CD4-positive, CD25-positive, alpha-beta regulatory T cell (primary cell): ENCODE measurements at places on chromosomes 2 and 18. TPM values are rescaled to one million over a fixed set of nuclear protein-coding genes. Genes with fewer than 3 reads are reported as not detected.
A peak's percentile ranks its signal among the peaks of the same experiment; 100 is the strongest.

The REG3G gene
- not detected for total RNA-seq

The SERPINB8 gene
- 13.5 TPM for total RNA-seq

The LINC00305 gene
- total RNA-seq, result not detected

The STON1 gene
- total RNA-seq, result 3.4 TPM

The TFCP2L1 gene
- 0.05 TPM for total RNA-seq

The TLX2 gene
- not detected for total RNA-seq

The SGPP2 gene
- total RNA-seq, result 8.3 TPM

The WIPF1 gene
- 473 TPM for total RNA-seq

The TOGARAM2 gene
- total RNA-seq, result 9.3 TPM

GRCh38 chr2:150532879-150533278, 45.4 kb upstream of the RND3 start:
- DNase-seq, result no peak

GRCh38 chr2:98693477-98693876, 37.5 kb downstream of the MGAT4A start:
- no peak for DNase-seq

GRCh38 chr2:153110486-153110885, 368.1 kb downstream of the RPRM start:
- DNase-seq, result no peak

DNA sequence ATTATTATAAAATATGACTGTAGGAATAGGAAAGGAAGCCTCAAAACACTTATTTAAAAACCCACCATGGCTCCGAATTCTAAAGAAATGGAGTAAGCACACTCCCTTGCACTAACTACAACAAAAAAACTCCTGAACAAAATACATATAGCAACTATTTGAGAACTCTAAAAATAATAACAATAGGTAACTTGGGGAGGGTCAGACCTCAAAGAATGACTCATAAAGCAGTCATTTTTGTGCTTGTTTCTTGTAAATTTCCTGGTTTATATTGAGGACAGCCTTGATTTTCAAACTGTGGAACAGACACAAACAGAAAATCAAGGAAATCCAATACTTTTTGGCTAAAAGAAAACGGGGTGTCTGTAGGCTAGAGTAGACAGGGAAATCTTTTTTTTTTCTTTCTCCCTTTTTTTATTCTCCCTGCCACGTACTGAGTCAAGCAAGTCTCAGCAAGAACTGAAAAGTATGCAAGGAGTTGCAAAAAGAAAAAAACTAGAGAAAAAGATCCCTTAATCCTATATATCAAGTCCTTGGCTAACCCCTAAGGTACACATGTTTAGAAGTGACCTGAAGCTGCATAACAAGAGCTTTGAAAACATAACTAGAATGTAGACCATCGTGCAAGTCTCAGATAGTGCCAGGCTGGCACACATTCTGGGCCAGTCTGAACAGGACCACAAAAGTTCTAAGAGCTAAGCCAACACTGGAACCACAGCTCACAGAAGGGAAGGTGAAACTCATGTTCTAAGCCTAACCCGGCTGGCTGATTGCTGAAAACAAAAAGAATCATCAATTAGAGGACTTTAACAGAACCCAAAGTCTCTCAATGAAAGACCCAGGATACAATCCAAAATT, 403.1 kb upstream of the LYPD1 start:
- no peak for DNase-seq

DNA sequence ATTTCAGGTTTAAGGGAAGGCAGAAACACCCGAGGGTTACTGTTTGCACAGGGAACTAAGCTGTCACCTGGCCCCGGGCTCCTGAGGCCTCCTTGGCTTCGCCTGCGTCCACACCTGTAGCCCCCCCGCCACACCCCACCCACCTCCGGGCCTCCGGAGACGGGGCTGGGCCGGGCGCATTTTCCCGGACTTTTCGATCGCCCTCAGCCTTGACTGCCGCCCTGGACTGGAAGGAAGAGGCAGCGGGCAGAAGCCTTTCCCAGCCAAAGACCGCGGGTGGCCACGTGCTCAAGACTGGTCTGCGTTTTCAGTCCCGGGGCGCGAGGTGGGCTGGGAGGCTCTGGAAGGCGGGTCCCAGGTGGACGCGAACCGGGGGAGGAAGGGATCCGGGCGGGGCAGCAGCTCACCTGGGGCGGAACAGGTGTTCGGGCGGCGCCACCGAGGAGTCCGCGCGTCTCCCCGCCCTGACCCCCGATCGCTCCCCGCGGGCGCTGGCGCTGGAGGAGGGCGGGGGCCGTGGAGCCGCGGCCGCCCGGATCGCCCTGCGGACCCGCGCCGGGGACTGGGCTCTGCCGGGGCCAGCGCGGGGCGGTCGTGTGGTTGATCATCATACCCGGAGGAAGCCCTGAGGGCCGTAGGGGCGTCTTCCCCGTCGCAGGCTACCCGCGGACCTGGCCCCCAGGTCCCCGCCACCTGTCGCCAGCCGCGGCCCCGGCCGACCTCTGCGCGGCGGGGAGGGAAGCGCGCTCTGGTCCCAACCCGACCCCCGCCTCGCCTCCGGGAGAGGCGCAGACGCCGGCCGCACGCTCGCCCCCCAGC, 3.2 kb downstream of the ID2 start:
- DNase-seq, result peak; percentile 22

GRCh38 chr2:119025013-119025412, 83.0 kb downstream of the MARCO start:
- DNase-seq, result no peak

GRCh38 chr2:46489423-46490174, 10.2 kb downstream of the TMEM247 start:
- no peak for DNase-seq

GRCh38 chr18:24809173-24809950, 348.9 kb downstream of the HRH4 start:
- no peak for DNase-seq

DNA sequence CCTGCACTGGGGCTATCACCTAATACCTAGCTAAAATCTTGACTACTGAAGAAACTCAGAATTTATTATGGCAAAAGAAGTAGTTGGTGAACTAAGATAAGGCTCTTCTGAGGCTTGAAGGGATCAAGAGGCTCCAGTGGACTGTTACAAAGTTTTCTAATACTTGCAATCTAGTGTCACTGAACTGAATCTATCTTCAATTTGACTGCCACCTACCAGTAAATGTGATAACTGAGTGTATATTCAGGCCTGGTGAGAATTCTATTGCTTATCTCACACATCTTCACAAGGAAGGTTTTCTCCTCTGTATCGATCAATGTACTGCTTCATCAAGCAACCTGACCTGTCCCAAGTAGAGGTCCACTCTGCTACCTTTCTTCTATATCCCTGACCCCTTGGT, 40.8 kb downstream of the DARS1 start:
- DNase-seq, result no peak

DNA sequence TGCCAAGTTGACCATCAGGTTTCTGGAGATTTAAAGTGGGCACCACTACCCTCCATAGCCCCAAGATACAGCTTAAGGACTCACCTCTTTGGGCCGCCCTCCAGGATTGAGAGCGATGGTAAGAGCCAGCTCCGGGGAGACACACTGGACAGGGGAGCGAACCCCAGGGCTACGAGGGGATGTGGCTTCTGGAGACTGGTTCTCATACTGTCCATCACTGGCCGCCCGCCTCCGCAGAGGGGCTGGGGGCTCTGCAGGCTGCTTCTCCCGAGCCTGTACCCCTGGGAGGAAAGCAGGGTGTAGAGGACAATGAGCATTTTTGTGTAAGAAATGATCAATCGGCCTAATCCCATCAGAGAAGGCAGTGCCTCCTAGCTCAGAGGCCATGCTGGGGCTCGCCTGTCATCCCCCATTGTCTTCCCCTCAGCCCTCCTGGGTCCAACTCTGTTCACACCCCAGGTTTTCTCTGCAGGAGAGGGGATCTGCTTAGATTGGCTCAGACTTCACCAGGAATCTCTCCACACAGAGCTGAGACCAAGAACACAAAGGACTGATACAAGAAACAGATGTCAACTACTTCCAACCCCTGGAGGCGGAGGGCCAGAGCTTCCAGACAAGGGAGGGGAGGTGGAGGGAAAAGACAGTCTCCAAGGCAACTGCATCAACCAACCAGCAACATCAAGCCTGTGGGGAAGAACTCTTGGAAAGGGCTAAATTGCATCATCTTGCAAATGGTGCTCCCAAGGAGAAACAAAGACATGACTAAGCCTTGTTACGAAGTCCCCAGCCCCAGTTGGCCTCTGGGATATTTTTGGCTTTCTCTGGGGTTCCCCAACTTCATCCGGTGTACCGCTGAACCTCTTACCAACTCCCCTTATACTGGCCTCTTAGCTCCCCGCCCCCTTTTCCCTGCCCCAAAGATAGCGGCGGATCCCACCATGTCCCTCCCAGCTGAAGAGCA, 166.6 kb downstream of the TNS1 start:
- no peak for DNase-seq

GRCh38 chr18:56188529-56189275, 449.7 kb downstream of the TXNL1 start:
- no peak for DNase-seq

GRCh38 chr2:188291142-188291616, 495 bp upstream of the GULP1 start:
- DNase-seq, result no peak

DNA sequence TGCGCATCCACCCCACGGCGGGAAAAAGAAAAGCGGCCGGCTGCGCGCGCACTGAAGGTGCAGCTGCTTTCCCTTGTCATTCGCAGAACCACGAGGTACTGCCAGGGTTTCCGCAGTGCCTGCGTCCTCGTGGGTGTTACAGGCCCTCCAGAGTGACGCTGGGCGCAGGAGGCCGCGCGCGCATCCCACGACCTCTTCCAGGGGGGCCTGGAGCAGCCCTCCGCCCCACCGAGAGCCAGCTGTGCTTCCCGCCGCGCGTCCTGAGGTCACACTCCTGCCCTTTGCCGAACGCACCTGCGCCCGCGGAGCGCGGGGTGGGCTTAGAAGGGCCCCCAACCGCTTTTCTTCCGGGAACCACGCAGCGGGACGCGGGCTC, 378 bp upstream of the IAH1 start:
- peak; percentile 59 for DNase-seq

DNA sequence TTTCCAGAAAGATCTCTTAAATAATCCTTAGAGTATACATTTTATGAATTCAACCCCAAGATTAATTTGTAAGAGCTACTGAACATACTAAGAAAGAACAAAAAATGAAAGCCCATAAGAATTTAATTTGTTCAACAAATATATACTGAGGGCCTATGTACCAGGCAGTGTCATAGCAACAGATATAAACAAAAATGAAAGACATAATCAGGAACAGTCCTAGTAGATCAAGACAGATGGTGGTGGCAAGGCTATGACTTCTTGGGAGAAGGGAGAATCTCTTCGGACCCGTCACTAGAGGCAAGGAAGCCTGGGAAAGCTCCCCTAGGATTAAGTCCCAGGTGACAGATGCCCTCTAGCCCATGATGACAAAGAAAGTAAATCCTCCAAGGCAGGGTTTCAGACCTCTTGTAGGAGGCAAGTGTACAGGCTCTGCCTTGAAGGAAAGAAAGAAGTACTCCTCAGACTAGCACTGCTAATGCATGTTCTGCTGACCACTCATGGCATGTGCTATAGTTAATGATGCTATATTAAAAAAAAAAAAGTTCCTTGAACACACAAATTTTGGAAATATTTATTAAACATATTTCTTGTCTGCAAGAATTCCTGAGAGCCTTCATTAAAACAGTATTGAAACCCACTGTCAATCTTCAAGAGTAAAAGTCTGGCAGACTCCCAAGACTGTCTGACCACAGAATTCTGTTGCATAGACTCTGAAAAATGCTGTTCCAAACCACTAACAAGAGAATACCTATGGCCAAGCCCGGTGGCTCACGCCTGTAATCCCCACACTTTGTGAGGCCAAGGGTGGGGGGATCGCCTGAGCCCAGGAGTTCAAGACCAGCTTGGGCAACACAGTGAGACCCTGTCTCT, 31.5 kb downstream of the NOL10 start:
- DNase-seq, result no peak

GRCh38 chr2:108171657-108172056, 68.1 kb upstream of the SULT1C3 start:
- no peak for DNase-seq

DNA sequence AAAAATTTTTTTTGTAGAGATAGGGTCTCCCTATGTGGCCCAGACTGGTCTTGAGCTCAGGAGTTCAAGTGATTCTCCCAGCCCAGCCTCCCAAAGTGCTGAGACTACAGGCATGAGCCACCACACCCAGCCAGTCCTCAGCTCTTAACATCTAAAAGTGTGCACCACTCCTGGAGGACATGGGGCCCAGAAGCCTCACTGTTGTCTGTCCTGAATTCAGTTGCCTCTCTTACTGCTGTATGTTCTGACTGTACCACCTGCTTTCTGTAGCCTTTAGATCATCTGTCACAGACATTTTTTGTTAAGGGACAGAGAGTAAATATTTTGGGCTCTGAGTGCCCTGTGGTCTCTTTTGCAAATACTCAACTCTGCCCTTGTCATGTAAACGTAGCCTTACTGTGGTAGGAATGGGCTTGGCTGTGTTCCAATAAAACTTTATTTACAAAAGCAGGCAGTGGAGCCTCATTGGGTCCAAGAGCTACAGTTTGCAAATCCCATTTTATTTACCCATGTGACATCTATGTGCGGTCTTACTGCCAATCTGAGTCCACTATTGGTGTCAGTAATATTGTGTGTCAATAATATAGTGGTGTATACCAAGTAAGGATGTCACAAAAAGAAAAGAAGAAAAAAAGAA, 38.1 kb downstream of the TMEM37 start:
- no peak for DNase-seq

- no peak for DNase-seq
These were observed 79.2 kb upstream of the MYO3B start for GRCh38 chr2:170098626-170099312.

GRCh38 chr2:30266051-30266621, 34.8 kb downstream of the LBH start:
- DNase-seq, result peak; percentile 36

DNA sequence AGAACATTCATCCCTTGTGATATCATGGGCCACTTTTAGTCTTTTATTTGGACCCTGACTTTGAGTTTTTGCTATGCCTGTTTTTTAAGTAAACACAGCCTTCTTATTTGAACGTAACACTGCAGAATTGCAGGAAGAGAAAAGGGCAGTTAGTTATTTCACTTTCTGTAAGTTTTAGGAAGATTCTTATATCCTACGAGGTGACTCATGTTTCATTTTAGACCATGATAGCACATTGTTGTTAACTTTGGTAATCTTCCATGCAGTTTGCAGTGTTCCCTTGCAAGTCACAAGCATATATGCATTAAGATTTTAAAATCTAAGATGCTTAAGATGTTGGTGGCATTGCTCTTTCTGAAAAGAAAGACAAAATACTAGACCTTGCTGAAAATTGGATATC, 128.6 kb upstream of the EPC2 start:
- DNase-seq, result no peak
